ENCODE measurements at places on chromosomes 7 and 10.

DNA sequence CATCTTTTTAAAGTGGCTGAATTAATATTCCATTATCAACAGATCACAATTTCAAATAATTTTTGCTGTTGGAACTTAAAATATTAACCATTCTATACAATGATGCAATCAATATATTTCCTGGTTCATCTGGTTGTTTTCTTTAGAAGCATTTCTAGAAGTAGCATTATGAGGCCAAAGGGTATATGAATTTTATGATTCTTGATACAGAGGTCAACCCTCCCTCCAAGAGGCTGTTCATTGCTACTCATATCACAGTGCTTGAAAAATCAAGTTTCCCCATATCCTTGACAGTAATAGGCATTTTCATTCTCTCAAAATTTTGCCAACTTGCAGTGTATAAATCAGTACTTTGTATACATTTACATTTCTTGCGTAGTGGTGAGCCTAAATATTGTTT, 312.6 kb downstream of the BMPER start:
- ATAC-seq = no peak

DNA sequence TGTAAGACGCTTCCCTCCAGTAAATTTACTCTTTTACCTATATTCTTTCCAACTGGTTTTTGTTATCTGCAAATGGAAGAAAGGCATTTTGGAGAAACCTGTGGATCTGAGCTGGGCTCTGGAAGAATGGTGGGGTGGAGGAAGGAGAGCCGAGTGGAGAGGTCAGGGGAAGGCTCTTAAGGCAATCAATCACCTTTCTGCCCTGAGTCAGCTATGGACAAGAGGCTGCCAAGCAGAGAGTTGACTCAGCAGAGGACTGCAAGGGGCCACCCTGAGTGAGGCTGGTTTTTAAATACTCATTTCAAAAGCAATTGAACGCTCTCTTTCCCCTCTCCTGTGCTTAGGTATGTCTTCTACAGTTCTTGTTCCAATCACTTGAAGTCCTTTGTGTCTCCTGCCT, 81.8 kb downstream of the SPAG6 start:
- ATAC-seq = peak; percentile 73

GRCh38 chr7:5494683-5495561, 71.3 kb upstream of the TNRC18 start:
- peak; percentile 93 for ATAC-seq

DNA sequence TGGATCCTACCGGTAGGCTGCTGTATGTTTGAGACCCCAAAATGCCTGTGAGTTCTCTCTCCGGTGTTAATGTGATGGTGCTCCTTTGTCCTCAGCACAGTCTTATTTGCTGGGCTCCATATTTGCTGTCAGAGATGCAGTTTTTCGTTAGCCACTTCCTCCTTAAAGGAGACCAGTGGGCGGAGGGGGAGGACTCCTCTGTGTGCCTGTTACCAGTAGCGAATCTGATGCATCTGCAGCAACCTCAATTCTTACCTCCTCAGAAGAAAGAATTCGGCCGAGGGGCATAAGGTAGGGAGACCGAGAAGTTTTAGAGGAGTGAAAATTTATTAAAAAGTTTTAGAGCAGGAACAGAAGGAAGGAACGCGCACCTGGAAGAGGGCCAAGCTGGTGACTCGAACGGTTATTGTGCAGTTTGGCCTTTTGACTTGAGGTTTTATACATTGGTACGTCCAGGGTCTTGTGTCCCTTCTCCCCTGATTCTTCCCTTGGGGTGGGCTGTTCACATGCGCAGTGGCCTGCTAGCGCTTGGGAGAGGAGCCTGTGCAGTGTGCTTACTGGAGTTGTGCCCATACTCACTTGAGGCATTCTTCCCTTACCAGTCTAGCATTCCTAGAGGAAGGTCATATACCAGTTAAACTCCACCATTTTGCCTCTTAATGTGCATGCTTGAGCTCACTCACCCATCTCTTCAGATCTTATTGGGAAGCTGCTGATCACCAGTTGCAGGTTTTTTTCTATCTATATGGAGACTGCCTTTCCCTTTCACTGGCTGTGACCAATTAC, 49.5 kb downstream of the GNAI1 start:
- ATAC-seq = no peak

- ATAC-seq = no peak
Observed at GRCh38 chr10:104067525-104067924, 18.2 kb downstream of the COL17A1 start.

DNA sequence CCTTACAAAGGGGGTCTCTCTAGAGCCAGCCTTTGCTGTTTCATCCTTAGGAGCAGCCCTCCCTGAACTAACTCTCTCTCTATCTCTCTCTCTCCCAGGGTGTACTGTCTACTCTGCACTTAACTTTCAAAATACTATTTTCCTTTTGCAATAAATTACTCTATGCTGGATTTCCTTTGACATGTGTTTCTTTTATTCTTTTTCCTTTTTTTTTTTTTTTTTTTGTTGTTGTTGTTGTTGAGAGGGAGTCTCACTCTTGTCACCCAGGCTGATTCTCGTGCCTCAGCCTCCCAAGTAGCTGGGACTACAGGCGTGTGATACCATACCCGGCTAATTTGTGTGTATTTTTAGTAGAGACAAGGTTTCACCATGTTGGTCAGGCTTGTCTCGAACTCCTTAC, 1.5 kb upstream of the ZNF3 start:
- no peak for ATAC-seq

- ATAC-seq = peak; percentile 73
Observed at GRCh38 chr10:58189269-58189668, 78.4 kb downstream of the IPMK start.

- no peak for ATAC-seq
Observed at GRCh38 chr10:107898392-107898791, 733.9 kb upstream of the SORCS1 start.

GRCh38 chr7:17130281-17131059, 168.0 kb upstream of the AHR start:
- no peak for ATAC-seq

- ATAC-seq = no peak
Observed at GRCh38 chr10:17808971-17809841, at the start of gene MRC1. Gene MRC1 (plus strand): TSS chr10:17809348. CDS start chr10:17809466, 118 bp downstream.

DNA sequence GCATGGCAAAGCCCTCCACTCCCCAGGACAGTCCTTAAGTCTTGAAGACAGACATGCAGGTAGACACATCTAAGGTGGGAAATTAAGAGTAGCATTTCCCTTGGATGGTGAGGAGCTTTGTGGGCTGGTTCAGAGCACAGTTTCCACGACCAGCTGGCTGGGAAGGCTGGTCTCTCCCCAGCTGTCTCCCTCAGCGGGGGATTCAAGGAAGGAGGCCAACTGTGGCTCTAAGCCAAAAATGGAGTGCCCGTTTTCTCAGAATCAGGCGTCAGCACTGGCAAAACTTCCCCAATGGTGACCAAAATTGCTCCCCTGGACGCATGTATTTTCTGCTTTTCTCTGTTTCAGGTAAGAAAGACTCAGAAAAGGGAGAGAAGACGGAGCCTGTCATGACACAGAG, 230.6 kb upstream of the FZD8 start:
- no peak for ATAC-seq

- no peak for ATAC-seq
Observed at GRCh38 chr7:78095549-78095948, 297.0 kb downstream of the PHTF2 start.

DNA sequence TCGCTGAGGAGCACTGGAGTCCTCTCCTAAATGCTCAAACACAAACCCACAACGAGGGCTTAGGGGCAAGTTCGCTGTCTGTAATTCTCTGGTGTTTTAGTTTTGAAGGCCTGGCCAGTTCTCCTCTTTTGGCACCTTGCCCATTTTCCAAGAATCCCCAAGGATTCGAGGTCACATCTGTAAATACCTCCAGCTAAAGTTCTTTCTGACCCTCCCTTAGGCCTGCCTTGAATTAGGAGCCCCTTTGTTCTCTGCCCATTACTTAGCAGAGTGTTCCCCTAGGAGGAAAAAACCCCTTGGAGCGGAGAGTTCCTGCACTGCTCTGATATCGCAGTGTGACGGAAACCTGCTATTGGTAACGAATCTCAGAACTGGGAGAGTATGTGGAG, 743 bp upstream of the PYROXD2 start:
- no peak for ATAC-seq

DNA sequence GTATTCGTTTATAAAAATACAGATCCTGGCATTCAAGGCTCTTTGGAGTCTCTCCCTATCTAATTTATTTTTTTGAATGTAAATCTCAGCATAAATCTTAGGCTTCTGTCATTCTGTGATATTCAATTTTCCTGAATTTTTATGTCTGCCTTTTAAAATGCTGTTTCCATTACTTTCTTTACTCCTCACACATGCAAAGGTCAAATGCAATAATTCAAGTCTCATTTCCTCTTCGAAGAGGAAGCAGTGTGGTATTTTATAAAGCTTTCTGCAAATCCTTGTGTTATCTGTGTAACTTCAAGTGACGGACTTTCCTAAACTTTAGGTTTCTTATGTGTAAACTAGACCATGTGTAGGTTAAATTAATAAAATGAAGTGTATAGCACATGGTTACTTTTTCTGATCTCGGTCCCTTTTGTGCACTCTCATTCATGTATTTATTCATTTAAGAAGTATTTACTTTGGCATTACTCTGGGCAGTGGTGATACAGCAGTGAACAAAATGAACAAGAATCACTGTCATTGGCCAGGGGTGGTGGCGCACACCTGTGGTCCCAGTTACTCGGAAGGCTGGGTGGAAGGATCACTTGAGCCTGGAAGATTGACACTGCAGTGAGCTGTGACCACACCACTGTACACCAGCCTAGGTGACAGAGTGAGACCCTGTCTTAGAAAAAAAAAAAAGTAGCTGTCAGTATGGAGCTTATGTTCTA, 332.2 kb downstream of the EXOC4 start:
- ATAC-seq = no peak

- ATAC-seq = peak; percentile 89
Observed at GRCh38 chr7:142556740-142557139, 192.5 kb upstream of the PRSS1 start.

- ATAC-seq = no peak
Observed at GRCh38 chr10:59847326-59847725, 59.0 kb downstream of the CCDC6 start.

DNA sequence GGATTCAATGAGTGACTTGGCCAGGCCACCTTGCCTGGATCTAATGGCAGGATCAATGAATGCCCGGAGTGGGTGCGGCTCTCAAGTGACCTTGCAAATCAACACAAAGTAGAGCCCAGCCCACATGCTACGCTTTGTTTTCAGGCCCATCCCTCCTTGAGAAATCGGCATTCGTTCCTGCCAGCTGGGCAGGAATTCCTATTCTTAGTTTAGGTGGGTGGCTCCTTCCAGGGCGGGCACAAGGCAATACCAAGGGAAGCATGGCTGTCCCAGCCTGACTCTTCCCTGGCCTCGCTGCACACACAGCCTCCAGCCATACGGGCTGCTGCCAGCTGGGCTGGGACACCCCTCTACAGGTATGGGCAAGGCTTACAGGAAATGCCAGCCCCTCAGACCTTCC, 119.3 kb downstream of the SH3PXD2A start:
- ATAC-seq = no peak

- ATAC-seq = peak; percentile 56
Observed at GRCh38 chr7:80347173-80347572, 164.7 kb downstream of the GNAT3 start.

DNA sequence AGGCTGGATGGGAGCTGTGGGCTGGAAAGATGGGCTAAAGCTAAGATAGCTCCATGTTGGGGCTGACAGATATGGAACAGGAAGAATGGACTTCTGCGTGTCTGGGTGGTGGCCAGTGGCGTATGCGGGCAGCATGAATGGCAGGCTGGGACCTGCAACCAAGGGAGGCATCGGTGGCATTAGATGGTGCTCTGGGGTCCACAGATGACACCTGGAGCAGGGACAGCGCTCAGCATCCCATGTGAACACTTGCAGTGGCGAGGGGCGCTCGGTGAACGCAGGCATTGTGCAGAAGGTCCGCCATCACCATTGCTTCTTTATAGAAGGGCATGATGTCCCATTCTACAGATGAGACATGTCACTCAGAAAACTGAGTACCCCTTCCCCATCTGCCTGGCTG, 21.0 kb upstream of the SMARCD3 start:
- ATAC-seq = no peak

DNA sequence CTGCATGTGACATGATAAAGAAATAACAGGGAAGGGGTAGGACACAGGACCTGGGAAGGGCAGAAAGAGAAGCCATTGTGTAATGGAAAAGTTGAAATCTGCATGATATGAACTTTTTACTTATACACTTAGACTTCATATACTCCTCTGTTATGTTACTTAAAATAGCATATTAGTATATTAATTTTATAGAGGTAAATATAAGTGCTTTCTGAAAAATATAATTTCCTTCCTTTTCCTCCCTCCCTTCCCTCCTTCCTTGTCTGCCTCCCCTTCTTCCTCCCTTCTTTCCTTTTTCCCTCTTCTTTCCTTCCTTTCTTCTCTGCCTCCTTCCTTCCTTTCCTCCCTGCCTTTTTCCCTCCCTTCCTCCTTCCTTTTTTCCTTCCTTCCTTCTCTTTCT, 363.7 kb downstream of the CALN1 start:
- ATAC-seq = no peak

DNA sequence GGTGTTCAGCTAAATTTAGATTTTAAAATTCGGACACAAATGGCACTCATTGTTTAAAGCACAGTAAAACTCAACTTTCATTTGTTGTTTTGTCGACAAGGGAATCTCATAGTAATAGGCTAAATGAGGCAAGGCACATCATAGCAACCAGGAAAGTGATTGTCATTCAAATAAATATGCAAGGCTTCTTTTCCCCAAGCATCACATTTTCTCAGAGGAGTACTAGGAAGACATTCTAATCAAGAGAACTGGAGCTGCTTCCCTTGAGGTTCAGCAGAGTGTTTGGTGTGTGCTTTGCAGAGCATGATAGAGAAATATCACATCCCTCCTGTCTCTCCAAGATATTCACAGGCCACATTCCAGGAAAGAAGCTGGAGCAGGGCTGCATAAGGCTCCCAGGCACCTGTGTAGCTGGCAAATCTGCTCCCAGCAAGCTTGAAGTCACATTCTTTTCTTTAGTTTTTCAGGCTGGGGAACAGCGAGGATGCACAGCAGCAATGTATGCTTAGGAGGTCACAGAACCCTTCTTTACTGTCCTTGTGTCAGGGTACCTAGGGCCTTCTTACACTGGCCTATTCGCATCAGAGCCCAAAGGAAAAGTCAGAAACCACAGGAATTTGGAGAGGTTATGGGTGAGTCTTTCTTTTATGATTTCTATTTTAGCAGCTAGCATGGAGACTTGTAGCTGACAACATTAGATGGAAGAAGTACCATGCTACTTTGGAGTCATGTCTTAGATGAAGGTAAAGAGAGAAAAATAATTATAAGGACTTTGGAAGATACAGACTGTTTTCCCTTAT, 95.9 kb upstream of the HDAC9 start:
- ATAC-seq = peak; percentile 61

- peak; percentile 91 for ATAC-seq
Observed at GRCh38 chr10:57692255-57692980, 575.3 kb downstream of the IPMK start.

DNA sequence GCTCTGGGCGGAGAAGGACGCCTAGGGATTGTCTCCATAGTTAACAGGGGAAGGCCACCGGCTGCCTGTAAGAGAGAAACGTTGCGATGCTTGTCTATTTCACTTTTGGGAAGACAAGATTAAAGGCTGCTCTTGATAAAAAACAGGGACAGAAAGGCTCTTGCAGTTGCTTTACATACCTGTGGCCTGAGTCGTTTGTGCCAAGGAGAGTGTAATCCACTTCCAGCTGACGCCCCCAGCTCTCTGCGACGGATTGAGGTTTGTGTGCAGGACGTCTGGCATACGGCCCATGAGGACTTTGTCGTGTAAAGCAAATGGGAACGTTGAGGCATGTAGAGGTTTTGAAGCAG, 1.1 kb downstream of the MAP3K8 start:
- peak; percentile 2 for ATAC-seq
